ENCODE measurements at places on chromosomes 13 and 19.

GRCh38 chr19:42267644-42268141 lies 1.4 kb upstream of the CIC start:
- DNase-seq, result no peak

DNA sequence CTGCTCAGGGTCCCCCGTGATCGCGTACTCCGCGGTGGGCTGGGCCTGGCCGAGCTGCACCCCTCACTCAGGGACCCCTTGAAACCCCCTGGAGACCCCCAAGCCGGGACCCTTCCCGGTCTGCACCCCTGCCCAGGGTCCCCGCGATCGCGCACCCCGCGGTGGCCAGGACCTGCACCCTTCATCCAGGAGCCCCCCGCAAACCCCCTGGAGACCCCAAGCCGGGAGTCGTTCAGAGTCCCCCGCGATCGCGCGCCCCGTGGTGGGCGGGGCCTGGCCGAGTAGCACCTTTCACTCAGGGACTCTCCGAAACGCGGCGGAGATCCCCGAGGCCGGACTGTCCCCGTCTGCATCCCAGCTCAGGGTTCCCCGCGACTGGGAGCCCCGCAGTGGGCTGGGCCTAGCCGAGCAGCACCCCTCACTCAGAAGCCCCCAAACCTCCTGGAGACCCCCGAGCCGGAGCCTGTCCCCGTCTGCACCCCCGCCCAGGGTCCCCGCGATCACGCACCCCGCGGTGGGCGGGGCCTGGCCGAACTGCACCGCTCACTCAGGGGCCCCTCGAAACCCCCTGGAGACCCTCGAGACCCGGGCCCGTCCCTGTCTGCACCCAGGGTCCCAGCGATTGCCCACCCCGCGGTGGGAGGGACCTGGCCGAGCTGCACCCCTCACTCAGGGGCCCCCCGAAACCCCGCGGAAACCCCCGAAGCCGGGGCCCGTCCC lies 748 bp downstream of the LMNB2 start:
- DNase-seq, result no peak

GRCh38 chr19:49479975-49480628 lies 6.1 kb downstream of the FLT3LG start:
- DNase-seq, result no peak

DNA sequence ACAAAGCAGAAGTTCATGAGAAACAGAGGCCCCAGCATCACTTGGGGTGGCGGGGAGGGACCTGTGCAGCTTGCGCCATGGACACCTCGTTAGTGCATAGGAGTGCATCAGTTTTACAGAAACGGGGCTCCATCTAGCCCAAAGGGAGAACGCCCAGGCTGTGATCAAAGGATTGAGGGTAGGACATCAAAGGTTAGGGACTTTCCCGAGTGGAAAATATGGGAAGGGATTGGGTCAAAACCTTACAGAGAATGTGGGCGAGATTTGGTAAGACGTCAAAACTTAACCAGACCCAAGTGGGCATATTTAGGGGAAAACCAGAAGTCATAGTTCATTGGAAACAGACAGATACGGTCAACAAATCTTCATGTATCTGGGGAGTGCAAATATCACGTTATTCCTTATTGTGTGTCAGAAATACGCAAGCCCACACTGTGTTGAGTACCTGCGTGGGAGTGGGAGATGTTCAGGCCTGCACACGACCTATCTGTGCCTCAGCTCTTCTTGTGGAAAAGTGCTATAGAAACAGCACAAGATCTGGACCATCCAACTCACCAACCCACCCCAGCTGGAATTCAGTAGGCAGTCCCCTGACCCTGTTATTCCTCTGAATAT lies 9.4 kb upstream of the GRAMD1A start:
- no peak for DNase-seq

DNA sequence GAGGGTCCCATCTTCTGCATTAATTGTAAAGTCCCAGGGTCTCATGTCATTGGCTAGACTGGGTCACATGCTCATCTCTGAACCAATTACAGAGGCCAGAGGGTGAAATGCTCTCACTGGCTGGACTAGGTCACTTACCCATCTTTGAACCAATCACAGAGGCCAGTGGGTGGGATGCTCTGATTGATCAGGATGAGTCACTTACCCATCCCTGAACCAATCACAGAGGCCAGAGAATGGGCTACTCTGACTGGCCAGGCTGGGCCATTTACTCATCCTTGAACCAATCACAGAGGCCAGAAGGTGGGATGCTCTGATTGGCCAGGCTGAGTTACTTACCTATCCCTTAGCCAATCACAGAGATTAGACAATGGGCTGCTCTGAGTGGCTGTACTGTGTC lies 5.3 kb downstream of the MISP start:
- peak; percentile 50 for DNase-seq

DNA sequence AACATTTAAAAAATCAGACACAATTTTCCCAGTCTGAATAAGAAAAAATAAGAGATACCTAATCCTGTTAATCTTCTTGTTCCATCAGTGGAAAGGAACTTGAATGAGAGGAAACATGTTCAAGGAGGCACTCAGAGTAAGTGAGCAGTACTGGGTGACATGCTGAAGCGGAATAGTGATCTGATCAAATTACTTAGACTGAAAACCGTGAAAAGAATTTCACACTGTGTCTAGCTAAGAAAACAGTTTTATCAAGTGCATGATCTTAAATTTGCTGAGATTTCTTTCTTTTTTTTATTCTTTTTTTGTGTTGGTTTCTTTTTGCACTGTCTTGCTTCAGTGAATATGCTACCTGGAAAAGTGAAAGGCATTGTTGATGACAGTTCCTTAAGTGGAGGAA lies 249.5 kb upstream of the SLC10A2 start:
- no peak for DNase-seq

GRCh38 chr13:109370496-109370895 lies 415.9 kb downstream of the IRS2 start:
- no peak for DNase-seq

DNA sequence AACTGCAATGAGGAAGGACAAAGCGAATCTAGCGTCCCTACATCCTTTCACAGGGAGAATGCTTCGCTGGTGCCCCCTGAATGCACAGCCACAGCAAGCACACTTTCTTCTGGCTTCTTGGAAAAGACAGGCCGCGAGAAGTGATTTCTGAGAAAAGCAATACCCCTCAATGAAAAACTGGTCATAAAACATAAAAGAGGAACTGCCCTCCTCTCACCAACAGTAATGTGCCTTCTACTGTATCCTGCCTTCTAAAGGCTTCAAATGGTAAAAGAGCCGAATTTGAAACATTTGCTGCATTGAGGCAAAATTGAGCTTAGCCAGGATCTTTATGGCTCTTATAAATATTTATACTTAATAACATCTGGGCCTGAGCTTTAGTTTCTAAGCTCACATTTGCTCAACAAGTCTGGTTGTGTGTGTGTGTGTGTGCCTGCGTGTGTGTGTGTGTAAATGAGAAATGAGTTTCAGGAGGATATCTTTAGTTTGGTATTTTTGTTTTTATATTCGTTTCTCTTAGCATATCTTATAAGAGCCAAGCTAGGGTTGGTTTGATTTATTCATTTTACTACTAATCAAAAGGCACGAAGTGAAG lies 246.1 kb upstream of the MAB21L1 start:
- DNase-seq, result no peak

DNA sequence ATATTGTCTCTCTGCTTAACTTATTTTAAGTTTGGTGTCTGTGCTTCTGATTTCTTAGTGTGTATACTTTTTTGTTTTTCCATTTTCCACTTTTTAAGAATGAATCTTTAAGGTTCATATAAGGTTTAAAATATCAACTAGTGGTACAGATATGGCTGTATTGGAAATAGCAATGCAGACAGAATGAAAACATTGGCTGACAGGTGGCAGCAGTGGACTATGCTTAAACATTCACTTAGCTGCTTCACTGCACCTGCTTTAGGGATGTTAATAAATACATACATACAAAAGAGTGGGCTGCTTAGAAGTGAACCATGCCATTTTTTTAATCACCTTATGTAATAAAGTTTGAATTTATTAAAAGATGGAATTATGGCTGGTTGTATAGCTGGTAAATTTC lies 27.3 kb downstream of the TM9SF2 start:
- DNase-seq, result no peak

GRCh38 chr13:110921695-110922094 lies 6.8 kb upstream of the ANKRD10 start:
- no peak for DNase-seq

- no peak for DNase-seq
These were observed 8.3 kb upstream of the PNMA8B start for GRCh38 chr19:46503848-46504453.
